Stimulated activated CD4-positive, alpha-beta T cell treated with anti-CD3 and anti-CD28 coated beads, Interleukin-4, amount 100 ng/mL, for 24 hours (primary cell): ENCODE measurements at places on chromosomes 11 and 22.

- peak; percentile 3 for DNase-seq
Measured at GRCh38 chr11:60485987-60486386, 6.6 kb upstream of the MS4A12 start.

DNA sequence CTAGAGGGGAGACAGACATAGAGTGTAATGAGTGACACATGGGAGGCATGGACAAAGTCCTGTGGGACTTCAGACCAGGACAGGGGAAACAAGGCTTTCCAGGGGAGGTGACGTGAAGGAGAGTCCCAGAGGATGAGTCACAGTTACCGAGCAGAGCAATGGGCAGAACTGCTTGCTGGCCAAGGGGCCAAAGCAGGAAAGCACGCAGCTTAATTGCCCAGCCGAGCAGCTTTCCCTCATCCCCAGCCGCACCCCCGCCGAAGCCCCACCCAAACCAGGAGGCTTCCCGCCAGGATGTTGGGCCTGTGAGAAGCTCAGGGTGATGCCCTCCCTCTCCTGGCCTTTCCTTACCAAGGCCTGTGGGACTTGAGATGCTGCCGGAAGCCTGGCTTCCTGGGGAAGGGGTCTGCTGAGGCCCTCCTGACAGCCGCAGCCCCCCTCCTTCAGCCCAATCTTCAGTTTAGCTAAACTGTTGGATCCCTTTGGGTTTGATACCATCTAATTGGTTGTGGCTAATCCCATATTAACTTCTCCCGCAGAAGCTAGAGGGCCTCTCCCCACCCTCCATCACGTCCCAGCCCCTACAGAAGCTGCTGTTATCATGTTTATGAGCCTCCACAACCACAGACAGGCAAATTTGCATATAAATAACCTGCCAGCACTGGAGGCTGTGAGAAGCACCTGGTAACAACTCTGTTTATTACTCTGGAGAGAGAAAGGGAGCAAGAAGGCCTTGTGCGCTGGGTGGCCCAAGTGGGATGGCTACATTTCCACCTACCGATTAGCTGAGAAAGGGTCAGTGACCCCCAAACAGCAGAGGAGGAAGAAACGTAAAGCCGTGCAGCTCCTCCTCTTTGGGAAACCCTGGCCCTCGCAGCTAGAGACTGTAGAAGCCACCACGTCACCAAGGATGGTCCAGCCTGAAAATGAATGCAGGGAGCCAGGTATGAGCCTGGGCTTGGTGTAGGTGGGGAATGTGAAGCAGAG, 80.0 kb downstream of the TRIM29 start:
- no peak for DNase-seq

GRCh38 chr22:39617970-39618757, 47.6 kb downstream of the CACNA1I start:
- DNase-seq = no peak

- no peak for DNase-seq
Measured at GRCh38 chr11:76243957-76244285, 37.6 kb upstream of the WNT11 start.

GRCh38 chr11:3855808-3856491, 486 bp downstream of the STIM1 start:
- peak; percentile 48 for DNase-seq

- DNase-seq = peak; percentile 89
Measured at GRCh38 chr22:44685384-44686056, 16.5 kb upstream of the PRR5 start.

DNA sequence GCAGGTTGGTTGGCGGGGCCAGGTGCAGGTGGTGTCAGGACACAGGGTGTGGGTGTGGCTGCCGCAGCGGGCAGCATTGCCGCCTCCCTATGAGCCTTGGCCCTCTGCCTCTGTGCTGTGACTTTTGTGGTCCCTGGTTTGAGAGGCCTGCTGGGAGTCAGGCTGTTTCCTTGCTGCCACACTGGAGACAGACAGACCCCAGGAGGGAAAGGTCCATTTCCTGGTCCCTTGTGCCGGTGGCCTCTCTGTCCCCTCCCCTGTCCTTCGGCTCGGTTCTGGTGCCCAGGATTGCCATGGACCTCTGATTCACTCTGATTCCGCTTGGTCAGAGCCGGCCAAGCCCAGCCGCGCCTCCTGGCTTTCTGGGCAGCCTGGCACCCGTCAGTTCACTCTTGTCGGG, 196.9 kb downstream of the TBC1D22A start:
- DNase-seq = no peak

GRCh38 chr11:93000511-93001476, 31.3 kb downstream of the MTNR1B start:
- DNase-seq = no peak

DNA sequence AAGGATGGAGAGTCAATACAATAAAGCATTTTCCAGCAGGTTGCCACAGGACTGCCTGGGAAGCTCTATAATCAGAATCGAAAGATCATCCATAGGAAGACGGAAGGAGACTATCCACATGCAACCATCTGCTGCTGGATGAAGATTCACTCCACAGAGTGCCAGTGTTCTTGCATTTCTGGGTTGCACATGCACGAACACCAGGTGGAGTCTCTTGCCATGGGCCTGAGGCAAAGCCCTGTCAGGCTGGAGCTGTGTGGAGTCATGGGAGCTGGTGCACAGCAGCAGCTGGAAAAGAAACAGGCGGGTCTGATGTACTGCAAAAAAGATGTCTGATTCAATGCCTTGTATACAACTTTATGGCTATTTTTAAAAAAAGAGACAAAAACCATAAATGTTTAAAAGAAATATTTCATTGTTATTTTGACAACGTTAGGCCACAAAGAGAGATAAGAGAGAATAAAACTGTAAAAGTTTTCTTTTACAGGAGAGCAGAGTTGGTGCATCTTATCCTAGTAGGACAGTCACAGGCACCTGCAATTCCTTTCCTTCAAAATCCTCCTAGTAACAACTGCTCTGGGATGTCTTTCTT, 12.9 kb upstream of the FAT3 start:
- no peak for DNase-seq

GRCh38 chr11:31247321-31247720, 122.2 kb downstream of the DCDC1 start:
- DNase-seq = no peak

- DNase-seq = no peak
Measured at GRCh38 chr22:50218996-50219727, 18.4 kb downstream of the SELENOO start.

GRCh38 chr11:2989006-2989405, 3.1 kb downstream of the NAP1L4 start:
- DNase-seq = no peak

DNA sequence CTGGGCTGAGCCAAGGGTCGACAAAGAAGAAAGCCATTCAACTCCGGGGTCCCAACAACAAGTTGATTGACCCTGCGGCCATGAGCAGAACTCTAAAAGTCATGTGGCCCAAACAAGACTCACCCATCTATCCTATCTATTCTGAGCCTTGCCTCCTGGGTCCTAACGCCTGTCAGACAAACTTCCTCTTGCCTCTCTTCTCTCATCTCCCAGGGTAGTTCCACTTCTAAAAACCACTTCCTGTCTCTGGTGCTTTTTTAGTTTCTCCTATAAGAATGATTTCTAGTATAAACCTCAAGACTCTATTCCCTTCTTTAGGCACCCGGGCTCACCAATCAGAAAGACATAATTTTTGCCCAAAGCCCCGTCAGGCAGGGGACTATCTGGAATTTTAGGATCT, 530.2 kb downstream of the DLG2 start:
- DNase-seq = no peak

DNA sequence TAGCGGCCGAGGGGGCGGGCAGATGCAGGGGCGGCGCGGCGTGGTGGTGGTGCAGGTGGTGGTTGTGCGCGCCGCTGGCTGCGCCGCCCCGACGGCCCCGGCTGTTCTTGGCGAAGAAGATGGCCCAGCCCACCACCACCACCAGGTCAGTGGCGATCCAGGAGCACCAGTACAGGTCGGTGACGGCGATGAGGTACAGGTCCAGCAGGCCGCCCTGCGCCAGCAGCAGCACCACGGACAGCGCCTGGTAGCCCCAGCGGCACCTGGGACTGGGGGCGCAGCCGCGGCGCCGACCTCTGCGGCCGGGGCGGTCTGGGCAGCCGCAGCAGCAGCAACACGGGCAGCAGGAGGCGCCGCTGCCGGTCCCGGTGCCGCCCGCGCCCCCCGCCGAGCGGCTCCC, 879 bp downstream of the TMEM121B start:
- peak; percentile 52 for DNase-seq

DNA sequence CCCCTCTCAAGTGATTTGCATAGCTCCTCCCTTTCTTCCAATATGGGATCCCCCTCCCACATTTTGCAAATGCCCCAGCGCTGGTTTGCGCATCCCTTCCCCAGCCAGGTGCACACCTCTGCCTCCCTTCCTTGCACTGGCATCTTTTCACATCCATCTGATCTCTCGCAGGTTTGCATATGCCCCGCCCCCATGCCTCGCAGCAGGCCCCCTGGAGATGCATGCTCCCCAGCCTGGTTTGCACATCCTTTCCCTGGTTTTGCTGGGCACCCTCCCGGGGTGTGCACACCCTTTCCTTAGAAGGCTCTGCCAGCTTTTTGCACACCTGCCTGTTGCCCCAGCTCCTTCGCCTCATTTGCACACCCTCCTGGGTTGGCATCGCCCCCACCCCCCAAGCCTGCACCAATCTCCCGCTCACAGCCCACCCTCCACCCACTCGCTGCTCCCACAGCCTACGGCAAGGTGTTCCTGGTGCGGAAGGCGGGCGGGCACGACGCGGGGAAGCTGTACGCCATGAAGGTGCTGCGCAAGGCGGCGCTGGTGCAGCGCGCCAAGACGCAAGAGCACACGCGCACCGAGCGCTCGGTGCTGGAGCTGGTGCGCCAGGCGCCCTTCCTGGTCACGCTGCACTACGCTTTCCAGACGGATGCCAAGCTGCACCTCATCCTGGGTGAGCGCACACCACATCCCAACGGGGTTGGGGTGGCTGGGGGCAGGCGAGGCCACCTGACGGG, 917 bp downstream of the RPS6KA4 start:
- no peak for DNase-seq

GRCh38 chr11:20111871-20112270, 48.4 kb downstream of the DBX1 start:
- DNase-seq = no peak

GRCh38 chr22:32926600-32926999, 125.1 kb downstream of the TIMP3 start:
- no peak for DNase-seq

DNA sequence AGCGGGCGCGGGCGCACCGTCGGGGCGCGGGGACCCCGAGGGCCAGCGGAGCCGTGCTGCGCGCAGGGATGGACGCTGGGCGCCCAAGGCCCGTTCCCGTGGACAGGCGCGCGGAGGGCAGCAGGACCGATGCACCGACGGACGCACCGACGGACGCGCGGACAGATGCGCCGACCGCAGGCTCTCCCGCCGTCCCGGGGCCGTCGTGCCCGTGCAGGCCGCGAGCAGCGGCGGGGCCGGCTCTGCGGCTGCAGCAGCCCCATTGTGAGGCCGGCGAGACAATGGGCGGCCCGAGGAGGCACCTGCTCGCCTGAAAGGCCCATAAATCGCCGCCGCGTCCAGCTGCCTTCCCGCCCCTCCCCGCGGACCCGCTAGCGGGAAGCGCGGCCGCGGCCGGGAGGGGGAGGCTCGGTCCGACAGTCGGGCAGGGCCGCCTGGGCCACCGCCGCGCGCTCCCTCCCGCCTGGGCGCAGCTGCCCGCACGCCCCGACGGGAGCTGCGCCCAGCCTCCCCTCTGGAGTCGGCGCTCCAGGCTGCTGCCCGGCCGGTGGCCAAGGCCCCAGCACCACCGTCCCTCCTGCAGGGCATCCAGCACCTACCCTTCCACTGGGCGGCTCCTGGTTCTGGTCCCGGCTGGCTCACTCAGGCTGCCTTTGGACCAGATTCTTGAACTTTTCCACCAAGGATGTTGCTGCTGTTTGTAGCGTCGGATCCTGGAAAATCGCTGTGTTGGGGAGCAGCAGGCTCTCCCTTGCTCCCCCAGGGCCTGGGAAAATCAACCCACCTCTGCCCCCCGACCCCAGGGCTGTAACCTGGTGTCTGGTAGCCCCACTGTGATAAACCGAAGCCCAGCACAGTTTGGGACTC, 15.8 kb downstream of the CDKN1C start:
- no peak for DNase-seq

- no peak for DNase-seq
Measured at GRCh38 chr11:132844956-132845696, 687.2 kb downstream of the OPCML start.

DNA sequence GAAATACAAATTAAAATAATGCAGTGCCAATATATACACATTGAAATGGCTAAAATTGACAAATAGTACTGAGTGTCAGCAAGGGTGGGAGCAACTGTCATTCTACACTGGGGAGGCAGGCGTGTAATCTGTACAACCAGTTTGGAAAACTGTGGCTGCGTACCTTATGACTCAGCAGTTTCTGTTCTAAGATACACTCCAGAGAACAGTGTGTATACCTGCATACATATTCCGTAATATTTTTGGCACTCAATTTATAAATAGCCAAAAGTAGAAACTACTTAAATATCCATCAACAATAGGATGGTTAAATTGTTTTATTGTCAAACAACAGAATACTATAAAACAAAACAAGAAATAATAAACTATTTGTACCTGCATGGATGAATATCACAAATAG, 57.6 kb downstream of the RNF169 start:
- no peak for DNase-seq

GRCh38 chr11:11467312-11467711, 114.3 kb upstream of the CSNK2A3 start:
- no peak for DNase-seq

- DNase-seq = no peak
Measured at GRCh38 chr11:19027829-19028595, 32.5 kb downstream of the MRGPRX2 start.

- no peak for DNase-seq
Measured at GRCh38 chr11:35524780-35525179, 636 bp downstream of the PAMR1 start.

DNA sequence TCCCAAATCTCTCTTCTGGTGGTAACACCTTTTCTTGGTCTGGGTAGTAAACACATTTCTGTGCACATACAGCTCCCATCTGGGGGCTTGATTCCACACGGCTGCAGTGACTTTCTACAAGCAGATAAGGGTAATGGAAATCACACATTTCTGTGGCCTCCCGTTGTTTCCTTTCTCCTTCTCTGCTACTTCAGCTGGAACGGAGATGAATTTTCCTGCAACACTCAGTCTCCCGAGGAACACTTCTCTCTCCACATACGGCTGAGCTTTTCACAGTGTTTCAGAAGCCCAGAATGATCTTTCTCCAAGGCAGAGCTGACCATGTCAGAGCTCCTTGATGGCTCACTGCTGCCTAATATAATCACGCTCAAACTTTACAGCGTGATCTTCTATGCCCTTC, 364.3 kb upstream of the NARS2 start:
- no peak for DNase-seq

DNA sequence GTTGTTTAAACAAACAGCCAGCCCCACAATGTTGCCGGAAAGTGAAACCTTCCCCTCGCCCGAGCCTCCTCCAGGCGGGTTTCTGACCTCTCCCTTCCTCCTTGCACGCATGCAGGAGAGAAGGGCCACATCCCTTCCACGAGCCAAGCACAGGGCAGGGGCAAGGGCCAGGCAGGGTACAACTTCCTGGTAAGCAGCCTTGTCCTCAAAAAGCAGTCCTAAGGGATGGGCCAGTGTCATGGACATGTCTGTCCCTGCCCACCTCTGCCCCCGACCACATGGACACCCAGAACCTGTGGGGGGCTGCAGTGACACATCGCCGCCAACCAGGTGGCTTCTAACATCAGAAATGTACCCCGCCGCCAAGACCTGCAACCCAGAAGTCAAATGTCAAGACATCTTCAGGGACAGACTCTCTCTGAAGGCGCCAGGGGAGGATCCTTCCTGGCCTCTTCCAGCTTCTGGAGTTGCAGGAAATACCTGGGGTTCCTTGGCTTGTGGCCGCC, 145.3 kb downstream of the CRYBB2 start:
- no peak for DNase-seq

- DNase-seq = no peak
Measured at GRCh38 chr22:44395118-44396005, 82.6 kb upstream of the SHISAL1 start.

- no peak for DNase-seq
Measured at GRCh38 chr11:19689281-19690000, 23.2 kb upstream of the NAV2 start.
